Vagina (tissue), 2 donors: ENCODE measurements at places on chromosomes 7 and 10.

DNA sequence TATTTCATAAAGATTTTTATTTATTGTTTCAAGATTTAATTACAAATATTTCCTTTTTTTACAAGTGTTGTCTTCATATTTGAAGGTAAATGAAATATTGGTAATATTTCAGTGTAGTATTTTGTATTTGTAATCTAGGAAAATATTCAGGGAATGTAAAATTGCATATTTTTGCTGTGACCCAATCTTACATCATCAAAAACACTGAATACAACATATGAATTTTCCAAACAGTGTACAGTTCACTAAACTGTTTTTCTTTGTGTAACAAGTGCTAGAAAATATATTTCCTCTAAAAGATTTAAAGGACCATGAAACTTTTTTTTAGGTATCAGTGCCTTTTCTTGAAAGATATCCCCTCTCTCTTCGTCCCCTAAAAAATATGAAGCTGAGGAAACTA is 251.9 kb upstream of the KCND2 start:
- no peak for DNase-seq

GRCh38 chr10:109379186-109379585 is 544.1 kb downstream of the XPNPEP1 start:
- DNase-seq = no peak

- DNase-seq = no peak
Measured at GRCh38 chr7:6385110-6385781, 62.5 kb downstream of the DAGLB start.

GRCh38 chr10:132259702-132260482 is 47.9 kb downstream of the STK32C start:
- DNase-seq = no peak

- peak; percentile 90 for DNase-seq
Measured at GRCh38 chr10:86953747-86954680, 3.4 kb downstream of the MMRN2 start.

DNA sequence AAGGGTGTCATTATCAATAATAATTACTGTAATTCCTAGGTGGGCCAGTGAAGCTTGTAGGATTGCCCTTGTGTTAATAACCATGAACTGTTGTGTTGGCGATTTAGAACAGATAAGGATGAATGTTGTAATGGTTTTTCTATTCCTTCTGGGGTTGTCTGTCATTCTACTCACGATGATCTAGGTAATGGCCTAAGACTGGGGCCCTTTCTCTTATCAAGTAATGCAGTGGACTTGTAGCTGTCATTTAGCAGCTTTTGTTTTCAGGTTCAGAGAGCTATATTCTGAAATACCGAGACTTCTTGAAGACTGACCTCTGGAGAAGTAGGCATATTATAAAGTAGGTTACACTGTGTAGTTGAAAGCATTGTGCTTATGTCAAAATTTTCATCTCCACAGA is 110.2 kb downstream of the TAF3 start:
- DNase-seq = no peak

DNA sequence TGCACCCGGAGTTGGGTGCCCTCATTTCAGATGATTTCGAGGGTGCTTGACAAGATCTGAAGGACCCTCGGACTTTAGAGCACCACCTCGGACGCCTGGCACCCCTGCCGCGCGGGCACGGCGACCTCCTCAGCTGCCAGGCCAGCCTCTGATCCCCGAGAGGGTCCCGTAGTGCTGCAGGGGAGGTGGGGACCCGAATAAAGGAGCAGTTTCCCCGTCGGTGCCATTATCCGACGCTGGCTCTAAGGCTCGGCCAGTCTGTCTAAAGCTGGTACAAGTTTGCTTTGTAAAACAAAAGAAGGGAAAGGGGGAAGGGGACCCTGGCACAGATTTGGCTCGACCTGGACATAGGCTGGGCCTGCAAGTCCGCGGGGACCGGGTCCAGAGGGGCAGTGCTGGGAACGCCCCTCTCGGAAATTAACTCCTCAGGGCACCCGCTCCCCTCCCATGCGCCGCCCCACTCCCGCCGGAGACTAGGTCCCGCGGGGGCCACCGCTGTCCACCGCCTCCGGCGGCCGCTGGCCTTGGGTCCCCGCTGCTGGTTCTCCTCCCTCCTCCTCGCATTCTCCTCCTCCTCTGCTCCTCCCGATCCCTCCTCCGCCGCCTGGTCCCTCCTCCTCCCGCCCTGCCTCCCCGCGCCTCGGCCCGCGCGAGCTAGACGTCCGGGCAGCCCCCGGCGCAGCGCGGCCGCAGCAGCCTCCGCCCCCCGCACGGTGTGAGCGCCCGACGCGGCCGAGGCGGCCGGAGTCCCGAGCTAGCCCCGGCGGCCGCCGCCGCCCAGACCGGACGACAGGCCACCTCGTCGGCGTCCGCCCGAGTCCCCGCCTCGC is at the start of gene EGFR:
EGFR (plus strand) TSS at position 657 of the 830 bp plus-strand sequence. CDS start 261 bp downstream, outside the sequence.
- DNase-seq = no peak

- DNase-seq = no peak
Measured at GRCh38 chr10:16788125-16788524, 29.1 kb downstream of the RSU1 start.

- no peak for DNase-seq
Measured at GRCh38 chr10:79047875-79048638, 20.7 kb upstream of the ZMIZ1 start.

DNA sequence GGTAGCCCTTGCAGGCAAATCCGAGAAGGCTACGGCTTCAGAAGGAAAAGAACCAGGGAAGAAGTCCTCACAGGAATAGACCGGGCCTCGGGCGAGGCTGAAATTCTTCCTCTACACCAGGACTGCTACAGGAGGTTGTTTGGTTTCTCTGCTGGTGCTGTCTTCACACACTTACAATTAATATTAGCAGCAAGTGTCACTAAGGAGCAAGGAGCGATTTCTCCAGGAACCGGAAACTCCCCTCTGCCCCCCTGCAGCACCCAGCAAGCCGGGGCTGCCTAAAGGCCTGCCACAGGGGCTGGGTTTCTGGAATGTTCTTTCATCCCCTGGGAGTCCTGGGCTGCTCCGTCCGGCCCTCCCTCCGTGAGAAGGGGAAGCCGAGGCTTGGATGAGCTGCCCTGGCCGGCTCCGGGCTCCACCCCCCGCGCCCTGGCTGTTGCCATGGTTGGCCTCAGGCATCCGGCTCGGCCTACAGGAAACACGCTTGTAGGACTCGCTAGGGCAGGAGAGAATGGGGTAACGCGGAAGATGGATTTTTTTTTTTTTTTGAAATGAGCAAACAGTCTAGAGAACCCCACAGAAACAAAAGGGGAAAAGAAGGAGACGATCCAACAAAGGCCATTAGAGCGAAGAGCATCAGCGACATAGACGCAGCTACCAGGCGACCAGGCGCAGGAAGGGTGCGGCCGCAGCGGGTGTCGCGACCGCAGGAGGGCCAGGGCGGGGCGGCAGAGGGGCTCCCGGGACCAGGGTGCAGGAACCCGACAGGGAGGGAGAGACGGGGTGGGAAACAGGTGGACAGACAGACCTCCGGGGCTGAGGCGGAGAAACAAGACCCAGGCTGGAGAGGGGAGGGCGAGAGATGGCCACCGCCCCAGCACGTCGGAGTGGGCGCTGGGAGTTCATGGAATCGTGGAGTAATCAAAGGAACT is 33.0 kb downstream of the EN2 start:
- no peak for DNase-seq

DNA sequence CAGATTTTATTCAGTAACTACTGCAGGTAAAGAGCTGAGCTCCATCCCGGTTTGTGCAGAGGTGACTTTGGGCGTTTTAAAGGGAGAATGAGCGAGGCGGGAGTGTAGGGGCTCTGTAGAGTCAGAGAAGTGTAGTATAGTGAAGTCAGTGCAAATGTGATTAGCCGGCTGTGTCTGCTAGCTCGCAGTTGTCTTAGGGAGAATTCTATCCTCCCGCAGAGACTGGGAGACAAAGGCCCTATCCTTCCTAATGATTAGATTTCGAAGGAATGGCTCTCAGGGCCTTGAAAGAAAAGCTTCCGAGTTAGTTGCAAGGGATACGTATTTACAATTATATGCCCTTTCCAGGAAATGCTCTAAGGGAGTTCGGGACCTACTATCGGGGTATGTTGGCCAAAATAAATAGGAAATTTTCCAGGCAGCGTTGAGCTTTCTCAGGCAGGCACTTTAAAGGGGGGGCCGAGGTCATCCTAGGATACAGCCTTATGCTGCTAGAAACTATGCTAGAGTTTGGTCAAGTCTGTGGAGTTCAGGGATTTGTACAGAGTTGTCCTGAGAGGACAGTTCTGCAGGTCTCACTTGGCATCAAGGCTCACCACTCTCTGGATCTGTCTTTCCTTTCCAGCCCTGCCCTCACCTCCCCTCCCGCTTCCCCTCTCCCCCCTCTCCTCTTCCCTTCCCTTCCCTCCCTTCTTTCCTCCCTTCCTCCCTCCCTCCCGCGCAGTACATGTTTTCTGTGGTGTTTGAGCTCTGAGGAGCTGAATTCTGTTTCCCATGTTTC is 825 bp downstream of the MRPL32 start:
- DNase-seq = no peak

DNA sequence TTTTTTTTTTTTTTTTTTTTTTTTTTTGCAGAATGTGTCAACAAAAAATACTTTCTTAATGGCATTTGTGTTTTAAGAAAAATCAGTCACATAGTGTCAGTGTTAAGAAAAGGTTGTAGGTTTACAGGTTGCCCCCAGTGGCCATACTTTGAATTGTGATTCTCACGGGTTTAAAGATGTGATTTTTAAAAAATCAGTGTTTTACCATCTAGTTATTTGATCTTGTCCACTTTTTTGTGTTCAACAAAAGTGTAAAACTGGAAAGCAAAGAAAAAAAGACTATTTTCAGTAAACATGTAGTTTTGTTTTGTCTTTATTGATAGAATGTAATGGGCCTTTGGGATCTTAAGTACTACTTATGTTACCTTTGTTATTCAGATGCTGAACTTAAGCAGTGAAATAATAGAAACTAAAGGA is 25.7 kb downstream of the SUV39H2 start:
- no peak for DNase-seq

GRCh38 chr7:6520163-6520981 is 30.9 kb downstream of the GRID2IP start:
- DNase-seq = no peak

DNA sequence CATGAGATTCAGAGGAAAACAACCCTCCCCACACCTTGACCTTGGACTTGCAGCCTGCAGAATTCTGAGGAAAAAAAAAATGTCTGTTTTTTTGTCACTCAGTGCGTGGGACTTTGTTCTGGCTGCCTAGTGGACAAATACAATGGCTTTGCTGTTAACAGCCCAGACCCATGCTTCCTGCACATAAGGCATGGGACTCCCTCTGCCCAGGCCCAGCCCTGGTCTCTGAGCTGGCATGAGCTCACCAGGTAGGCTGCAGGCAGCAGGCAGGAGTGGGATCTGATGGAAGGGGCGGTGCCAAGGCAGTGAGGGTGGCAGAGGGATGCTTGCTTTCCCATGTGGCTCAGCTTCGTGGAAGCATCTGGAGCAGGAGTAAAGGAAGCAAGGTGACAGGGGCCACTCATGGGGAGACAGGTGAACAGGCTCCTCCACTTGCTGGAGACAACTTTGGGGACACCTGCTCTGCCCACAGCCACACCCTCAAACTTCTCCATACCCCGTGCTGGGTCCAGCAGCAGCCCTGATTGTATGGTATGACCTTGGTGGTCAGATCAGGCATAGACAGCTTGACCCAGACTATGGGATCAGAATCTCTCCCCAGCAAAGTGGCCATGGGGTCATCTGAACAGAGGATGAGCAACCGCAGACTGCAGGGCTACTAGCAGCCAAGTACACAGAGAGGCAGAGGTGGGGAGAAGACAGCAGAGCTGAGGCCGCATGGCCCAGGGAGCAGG is 27.0 kb downstream of the ANXA8 start:
- DNase-seq = no peak

DNA sequence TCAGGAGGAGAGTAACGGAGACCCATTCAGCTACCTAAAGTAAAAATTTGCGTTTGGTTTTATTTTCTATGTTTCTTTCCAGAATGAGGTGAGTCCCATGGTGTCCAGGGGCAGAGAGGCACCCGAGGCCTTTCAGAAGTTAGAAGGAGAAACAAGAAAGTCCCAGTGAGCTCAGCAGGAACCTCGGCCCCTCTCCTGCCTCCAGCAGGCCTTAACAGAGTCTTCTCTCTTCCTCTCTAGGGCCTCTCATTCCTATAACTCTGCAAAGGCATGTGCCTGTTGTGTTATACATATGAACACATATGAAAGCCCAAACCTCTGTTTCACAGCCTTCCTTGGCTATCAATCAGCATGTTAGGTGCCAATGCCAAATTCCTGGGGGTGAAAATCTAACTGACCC is 20.8 kb upstream of the IKZF1 start:
- DNase-seq = no peak

DNA sequence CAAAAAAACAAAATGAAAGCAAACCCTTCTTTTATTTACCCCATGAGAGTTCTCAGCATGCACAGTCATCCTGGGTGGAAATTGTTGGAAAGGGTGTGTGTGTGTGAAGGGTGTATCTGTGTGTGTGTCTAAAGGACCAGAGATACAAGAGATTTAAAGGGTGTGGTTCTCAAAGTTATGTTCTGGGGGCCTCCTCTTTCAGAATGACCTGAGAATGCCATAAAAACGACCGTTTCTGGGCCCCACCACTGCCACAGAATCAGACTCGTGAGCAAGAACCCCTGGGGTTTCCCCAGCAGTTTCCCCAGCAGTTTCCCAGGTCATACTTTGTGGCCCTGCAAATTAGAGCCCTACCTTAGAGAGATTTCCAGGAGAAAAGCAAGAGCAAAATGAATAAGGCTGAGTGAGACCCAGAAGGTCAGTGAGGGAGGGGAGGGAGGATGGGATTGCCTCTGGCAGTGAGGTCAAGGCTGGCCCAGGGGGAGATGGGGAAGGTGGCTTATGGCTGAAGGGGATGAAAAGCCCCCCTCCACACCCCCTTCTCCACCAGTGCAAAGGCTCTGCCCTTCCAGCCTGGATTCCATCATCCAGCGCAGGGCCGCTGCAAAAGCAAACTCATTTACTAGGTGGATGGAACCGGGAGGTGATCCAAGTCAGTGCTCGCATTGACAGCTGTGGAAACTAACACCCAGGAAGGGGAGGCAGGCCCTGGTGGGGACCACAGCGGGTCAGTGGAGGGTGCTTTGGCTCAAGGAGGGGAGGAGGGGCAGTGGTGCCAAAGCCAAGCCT is 10.2 kb downstream of the PYROXD2 start:
- no peak for DNase-seq

- no peak for DNase-seq
Measured at GRCh38 chr7:100752994-100753393, 19.6 kb downstream of the ZAN start.
